Smooth muscle cell of the umbilical artery (primary cell): ENCODE measurements at places on chromosomes 3 and 15. TPM values are rescaled to one million over a fixed set of nuclear protein-coding genes. Genes with fewer than 3 reads are reported as not detected.

The SNRPN gene
- 244 and 311 TPM in 2 replicates for total RNA-seq

The AADACL2 gene
- not detected in 2 replicates for total RNA-seq

The TM6SF1 gene
- 2.5 and 5.0 TPM in 2 replicates for total RNA-seq

The PPARG gene
- 1.2 and 5.5 TPM in 2 replicates for total RNA-seq

The ANKRD34C gene
- total RNA-seq = 0.05 TPM in 1 of 2 replicates, not detected in the other

The DUOXA2 gene
- total RNA-seq = not detected in 2 replicates

The KCNH8 gene
- under 0.01 TPM in 1 of 2 replicates, not detected in the other for total RNA-seq

The REC114 gene
- not detected in 2 replicates for total RNA-seq

The MAP1A gene
- 60.0 and 132 TPM in 2 replicates for total RNA-seq

The FANCD2 gene
- 3.0 and 12.1 TPM in 2 replicates for total RNA-seq

The HOMER2 gene
- 3.9 and 6.4 TPM in 2 replicates for total RNA-seq

The CLDN18 gene
- total RNA-seq = not detected in 2 replicates

The ISG20 gene
- 0.59 and 1.2 TPM in 2 replicates for total RNA-seq
